Motor neuron (in vitro differentiated cells): ENCODE measurements at places on chromosomes 5 and 9. TPM values are rescaled to one million over a fixed set of nuclear protein-coding genes. Genes with fewer than 3 reads are reported as not detected.

GRCh38 chr9:134546746-134547145, 94.9 kb upstream of the COL5A1 start:
- ATAC-seq, result no peak

DNA sequence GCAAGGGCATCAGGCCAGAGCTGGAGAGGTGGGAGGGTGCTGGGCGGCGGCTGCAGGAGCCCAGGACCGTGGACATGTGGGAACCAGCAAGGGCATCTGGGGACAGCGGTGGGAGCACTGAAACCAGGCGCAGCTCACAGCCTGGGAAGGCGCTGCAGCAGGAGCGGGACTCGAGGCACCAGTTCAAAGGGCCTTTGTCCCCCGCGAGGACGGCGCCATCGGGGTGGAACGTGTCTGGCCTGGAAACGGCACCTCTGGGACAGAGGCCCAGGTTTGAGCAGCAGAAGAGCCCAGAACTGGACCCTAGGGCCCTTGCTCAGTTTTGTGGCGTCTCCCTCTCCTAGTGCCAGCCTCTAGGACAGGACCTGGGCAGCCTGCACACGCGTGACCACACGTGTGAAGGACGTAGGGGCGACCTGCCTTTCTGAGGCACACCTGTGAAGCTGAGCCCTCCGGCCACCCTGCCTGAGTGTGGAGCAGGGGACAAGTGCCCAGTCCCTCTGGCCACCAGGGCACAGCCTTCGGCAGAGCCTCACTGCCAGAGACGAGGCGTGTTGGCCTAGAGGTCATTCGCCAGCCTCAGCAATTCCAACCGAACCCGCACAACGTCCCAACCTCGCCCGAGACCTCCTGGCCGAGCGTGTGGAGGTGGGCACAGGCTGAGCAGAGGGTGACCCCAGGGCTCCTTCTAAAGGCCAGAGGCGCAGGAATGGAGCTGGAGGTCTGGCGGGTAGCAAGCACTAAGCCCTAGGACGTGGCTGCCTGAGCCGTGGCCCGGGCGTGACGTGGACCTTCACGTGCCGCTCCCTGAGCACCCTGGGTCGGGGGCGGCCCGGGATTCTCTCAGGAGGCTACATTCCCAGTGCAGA, 2.2 kb upstream of the TMEM210 start:
- ATAC-seq, result peak; percentile 4

GRCh38 chr5:179324760-179325295, 20.4 kb downstream of the ADAMTS2 start:
- ATAC-seq, result no peak

DNA sequence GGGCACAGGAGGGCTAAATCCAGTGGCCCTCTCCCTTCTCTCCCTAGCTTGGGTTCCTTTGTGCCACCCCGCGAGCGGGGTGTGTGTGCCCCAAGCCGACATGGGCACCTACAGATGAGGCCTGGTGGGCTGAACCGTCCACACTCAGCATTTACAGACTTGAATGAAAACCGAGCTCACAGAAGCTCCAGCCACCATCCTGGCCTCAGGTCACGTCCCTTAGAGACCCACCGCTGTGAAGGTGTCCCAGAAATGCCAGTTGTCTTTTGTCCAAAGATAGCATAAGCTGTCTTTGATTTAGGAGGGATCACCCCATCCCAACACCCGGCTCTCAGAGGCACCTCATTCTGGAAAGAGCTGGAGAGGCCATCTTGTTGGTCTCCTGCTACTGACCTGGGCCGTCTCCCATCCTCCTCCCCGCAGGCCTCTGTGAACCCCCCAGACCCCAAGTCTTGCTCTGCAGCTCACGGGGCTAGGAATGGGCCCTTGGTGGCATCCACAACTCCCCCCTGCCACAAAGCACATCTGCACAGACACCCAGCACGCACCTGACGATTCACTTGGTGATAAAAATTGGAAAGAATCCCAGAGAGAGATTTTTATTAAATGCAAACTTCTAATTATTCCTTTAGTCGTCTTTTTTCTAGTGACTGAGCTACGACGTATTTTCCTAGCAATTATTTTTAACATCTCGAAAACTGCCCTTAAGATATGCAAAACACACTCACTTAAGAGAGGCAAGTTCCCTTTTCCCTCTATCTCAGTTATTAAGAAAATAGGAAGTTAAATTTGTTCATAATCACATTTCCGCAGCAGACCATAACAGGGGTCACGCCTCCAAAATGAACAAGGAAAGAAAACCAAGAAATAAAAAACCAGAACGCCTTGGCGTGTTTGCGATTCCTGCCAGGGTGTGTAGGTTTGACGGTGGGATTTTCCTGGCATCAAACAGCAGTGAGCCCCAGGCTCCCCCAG, 80.5 kb upstream of the LMX1B start:
- ATAC-seq, result no peak

The PAX5 gene
- 0.22 and 0.81 TPM in 2 replicates for total RNA-seq

DNA sequence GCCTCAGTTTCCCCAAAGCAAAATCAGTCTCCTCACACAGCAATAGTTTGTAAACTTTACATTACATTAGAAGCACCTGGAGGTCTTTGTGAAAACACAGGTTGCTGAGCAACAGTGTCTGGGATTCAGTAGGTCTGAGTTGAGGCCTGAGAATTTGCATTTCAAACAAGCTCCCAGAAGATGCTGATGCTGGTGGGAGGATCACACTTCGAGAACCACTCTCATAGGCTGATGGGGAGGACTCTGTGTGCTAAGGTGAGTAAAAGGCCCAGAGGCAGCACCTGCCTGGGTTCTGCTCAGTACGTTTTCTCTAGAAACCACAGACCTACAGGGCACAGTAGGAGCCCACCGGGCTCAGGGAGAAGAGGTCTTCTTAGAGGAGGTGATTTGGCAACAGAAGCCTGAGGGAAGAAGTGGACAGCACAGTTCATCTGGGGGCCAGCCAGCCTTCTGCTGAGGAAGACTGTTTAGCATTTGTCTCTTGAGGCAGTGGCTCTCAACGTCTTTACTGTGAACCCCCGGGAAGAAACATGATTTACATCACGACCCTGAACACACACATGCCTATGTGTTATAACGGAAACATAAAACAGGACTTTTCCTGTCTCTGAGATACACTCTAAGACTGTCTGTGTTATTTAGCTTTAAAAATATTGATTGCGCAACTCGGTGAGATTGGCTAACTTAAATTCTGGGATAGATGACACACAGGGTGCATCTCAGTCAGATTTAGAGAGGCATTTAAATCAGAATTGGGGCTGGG, 24.8 kb upstream of the DENND1A start:
- peak; percentile 33 for ATAC-seq
